ENCODE measurements at places on chromosomes 2 and 18. TPM values are rescaled to one million over a fixed set of nuclear protein-coding genes. Genes with fewer than 3 reads are reported as not detected.

DNA sequence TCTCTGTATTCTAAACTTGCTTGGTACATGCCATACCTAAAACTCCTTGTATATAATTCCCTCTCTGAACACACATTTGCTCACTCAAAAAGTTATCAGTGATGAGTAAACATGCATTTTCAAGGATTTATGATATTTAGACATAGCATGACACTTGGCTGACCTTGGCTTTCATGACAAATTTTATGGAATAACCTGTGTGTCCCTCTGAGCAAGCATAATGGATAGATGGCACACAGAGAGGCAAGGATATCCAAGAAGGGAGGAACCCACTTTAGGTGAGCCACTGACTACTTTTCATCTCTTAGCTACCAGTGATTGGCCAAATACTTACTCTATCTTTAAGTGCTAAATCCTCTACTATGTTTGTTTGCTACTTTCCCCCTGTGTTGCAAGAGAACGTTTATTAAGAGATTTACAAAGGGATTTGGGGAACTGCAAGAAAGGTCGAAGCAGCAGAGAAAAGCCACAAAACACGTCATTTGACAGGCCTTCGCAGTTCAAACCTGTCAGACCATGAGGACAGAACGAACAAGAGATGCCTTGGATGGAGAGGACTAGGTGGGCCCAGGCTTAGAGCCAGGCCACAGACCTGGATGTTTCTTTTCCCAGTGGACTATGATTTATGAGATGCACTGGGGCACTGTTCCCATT, 379.9 kb downstream of the NBAS start:
- H3K4me1 ChIP-seq = no peaks in the 10 kb centered on the region
- no peak for DNase-seq
- H3K27me3 ChIP-seq = no peaks in the 10 kb centered on the region
- H3K27ac ChIP-seq = no peak overlapping the region
- H3K36me3 ChIP-seq = no peaks in the 10 kb centered on the region

DNA sequence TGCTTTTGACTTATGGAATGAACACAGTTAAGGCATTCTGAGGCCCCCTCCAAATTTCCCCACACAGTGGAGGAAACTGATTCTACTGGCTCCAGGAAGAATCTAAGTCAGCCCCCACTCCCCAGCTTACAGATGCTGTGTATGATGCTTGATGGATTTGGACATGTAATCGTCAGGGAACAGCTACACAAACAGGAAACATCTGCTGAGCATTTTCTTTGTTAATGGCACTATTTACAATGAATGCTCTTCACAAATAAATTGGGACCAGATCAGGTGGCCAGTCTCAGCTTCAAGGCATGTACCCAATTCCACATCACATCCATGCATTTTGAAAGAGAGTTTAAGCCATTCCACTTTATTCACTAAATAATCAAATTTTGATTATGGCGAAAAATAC, 562.3 kb downstream of the SOX11 start:
- no peak overlapping the region for H3K4me3 ChIP-seq
- no peaks in the 10 kb centered on the region for H3K27me3 ChIP-seq
- H3K27ac ChIP-seq = no peak overlapping the region
- DNase-seq = no peak

The EML6 gene
- 0.22 TPM for total RNA-seq

GRCh38 chr2:84846741-84847142, 34.1 kb downstream of the TRABD2A start:
- H3K36me3 ChIP-seq = no peaks in the 10 kb centered on the region
- H3K27ac ChIP-seq = no peak overlapping the region
- DNase-seq = no peak
- no peaks in the 10 kb centered on the region for H3K27me3 ChIP-seq

The TET3 gene
- total RNA-seq = 8.1 TPM

DNA sequence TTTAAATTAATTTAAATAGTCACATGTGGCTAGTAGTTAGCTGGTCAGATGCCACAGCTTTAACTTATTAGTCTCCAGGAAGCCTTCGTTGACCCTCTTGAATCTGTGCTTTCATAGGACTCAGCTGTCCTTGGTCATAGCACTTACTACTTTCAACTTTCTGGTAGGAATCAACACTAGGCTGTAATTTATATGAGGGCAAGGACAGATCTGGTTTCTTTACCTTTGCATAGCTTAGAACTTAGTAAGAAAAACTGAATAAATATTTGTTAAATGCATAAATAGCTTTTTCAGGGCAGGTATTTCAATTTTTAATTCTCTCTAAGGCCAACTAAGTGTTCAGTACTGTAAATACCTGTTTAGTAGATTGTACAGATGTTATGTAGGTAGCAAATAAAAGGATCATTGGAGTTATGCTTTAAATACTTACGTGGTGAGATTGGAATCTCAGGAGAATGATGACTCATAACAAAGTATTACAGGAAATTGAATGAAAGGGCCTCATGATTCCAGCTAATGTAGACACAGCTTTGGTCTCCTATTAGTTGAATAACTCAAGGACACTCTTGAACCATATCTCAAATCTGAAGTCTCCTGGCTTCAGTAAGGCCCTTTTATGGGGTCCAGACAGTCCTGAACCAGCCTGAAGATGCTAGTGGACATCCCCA, 2.6 kb downstream of the CLIP4 start:
- no peaks in the 10 kb centered on the region for H3K27me3 ChIP-seq
- no peak overlapping the region for H3K27ac ChIP-seq
- no peaks in the 10 kb centered on the region for H3K36me3 ChIP-seq
- peaks cover 4% of the 10 kb centered on the region for H3K4me1 ChIP-seq
